ENCODE measurements at places on chromosomes 7 and 10.
A peak's percentile ranks its signal among the peaks of the same experiment; 100 is the strongest.

DNA sequence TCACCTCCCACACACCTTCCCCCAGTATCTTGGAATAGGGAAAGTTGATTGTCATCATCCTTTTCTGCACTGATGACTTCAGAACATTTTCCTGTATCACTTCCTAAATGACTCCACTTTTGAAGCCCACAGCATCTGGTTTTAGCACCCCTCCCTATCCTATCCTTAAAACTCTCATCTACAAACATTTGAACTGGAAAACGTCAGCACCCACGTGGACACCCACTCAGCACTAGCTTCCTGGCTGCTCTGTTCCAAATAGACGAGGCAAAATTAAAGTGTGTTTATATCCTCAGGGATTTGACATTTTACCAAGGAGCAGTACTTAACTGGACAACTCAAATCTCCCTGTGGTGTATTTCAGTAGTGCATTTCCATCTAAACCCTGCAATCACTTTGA, 73.9 kb downstream of the REEP3 start:
- no peak for DNase-seq

DNA sequence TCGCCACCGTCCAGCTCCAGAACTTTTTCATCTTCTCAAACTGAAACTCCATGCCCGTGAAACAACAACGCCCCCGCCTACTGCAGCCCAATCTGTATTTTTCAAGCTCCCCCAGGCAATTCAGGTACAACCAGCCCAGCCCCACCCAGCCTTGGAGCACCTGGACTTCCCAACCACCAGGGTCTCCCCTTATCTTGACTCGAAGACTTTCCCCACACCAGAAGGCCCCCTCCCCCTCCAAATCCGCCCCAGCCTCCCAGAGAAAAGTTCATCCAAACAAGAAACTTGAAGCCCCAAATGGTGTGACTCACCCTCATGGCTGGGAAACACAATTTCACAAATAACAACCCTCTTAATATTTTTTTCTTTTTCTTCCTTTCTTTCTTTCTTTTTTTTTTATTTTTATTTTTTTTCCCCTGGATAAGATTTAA, 10.6 kb downstream of the ZCCHC24 start:
- DNase-seq = no peak

- no peak for DNase-seq
These were observed 171.3 kb downstream of the DNAJC1 start for GRCh38 chr10:21831986-21832820.

GRCh38 chr10:124546055-124546369, 84.4 kb downstream of the LHPP start:
- DNase-seq = no peak

- DNase-seq = no peak
These were observed 119.9 kb downstream of the HPSE2 start for GRCh38 chr10:99115703-99116102.

DNA sequence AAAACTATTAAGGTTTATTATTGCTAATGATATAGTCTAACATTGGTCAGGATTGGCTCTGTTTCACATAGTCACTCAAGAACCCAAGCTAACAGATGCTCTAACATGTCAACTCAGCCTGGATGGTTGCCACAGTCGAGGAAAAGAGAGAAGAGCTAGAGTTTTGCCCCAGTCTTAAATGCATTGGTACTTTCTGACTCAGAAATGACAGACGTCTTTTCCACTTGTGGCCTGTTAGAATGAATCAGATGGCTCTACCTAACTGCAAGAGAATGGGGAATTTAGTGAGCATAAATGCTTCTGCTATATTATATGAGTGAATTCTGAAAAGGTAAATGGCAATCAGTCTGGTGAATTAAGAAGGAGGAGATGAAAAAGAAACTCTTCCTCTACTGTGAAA, 13.9 kb downstream of the HECTD2 start:
- no peak for DNase-seq

- DNase-seq = peak; percentile 11
These were observed 535 bp downstream of the ASAH2B start for GRCh38 chr10:50740293-50740648.

GRCh38 chr10:111836571-111836970, 347.0 kb downstream of the GPAM start:
- DNase-seq = no peak

DNA sequence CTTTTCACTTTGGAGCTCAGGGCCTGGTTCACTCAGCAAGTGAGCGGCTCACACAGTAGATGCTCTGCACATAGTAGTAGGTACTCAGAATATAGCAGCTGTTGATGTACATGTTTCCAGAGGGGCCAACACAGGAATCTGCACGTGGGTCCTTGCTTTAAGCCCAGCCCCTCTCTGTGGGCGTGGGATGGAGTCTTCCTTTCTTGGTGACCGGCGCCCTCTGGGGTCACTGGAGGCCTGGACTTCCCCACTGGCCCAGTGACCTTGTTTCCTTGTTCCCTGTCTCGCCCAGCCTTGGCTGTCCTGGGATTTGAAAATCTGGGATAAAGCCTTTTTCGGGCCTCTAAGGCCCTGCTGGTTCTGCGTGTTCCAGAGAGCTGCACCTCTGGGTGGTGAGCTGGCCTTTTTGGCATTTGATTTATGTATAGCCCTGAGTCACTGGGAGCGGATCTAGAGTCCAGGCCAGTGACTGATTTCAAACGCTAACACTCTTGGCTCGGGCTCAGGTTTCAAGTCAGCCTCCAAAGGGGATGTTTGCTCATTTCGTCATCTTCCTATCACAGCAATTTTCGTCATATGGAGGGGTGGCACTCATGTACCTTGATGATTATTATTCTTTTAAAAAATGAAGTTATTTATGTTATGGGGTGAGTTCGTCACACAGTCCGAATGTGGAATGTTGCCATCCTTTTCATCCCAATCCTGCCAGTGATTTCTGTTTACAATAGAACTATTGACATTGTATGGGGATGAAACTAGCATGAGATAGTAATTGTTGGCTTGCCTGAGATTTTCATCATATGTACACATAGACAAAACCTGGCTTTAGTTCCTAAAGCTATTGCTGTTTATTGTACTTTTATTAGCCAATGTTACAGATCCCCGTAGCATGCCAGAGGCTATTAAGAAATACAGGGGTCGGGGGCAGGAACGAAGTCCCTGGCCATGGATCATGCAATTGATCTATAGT, 65.5 kb downstream of the CUX1 start:
- no peak for DNase-seq

DNA sequence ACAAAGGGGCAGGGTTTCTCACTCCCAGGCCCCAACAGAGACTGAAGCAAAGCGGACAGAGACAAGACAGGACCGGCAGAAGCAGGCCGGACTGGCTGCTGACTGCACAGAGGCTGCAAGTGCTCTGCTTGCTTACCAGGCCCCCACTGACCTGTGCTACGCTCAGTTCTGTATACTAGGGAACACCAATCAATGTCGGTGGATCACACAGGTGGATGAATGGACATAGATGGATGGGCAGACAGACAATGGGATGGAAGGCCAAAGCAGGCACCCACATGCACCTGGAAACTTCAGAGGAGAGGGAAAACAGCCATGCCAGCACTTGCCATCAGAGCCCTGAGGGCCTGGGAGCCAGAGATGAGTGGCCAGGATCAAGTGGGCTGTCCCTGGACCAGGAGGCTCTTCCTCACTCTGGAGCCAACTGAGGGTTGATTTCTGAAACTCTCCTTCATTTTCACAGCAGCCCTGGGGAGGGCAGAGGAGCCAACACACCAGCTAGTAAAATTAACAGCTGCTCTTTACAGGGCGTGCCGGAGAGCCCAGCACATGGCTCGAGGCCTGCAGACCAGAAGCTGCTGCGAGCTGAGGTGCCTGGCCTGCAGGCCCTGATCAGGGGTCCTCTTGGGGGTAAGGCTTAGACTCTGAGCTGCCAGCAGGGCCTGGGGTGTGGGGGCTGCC, 243.6 kb downstream of the KCNMA1 start:
- DNase-seq = no peak

- no peak for DNase-seq
These were observed 70.4 kb downstream of the FAM185A start for GRCh38 chr7:102819151-102819550.
